ENCODE measurements at places on chromosomes 4 and X.

- no peak for DNase-seq
Observed at GRCh38 chr4:147846318-147847155, 114.6 kb downstream of the ARHGAP10 start.

- peak; percentile 54 for DNase-seq
Observed at GRCh38 chrX:16712548-16713155, at the start of gene CTPS2. TSS of gene CTPS2 (minus strand) at chrX:16712669. CDS start at chrX:16702902, 9,767 bp downstream.

GRCh38 chr4:122100508-122100907 is 51.6 kb upstream of the BLTP1 start:
- no peak for DNase-seq

DNA sequence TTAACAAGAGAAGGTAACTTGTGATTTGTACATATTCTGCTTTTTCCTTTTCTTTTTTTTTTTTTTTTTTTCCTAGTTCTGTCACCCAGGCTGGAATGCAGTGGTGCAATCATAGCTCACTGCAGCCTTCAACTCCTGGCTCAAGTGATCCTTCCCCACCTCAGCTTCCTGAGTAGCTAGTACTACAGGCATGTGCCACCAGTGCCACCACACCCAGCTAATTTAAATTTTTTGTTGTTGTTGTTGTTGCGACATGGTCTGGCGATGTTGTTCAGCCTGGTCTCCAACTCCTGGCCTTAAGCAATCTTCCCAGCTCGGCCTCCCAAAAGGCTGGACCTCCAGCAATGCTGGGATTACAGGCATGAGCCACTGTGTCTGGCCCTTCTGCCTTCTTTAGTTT is 1.5 kb upstream of the TACR3 start:
- DNase-seq, result no peak

DNA sequence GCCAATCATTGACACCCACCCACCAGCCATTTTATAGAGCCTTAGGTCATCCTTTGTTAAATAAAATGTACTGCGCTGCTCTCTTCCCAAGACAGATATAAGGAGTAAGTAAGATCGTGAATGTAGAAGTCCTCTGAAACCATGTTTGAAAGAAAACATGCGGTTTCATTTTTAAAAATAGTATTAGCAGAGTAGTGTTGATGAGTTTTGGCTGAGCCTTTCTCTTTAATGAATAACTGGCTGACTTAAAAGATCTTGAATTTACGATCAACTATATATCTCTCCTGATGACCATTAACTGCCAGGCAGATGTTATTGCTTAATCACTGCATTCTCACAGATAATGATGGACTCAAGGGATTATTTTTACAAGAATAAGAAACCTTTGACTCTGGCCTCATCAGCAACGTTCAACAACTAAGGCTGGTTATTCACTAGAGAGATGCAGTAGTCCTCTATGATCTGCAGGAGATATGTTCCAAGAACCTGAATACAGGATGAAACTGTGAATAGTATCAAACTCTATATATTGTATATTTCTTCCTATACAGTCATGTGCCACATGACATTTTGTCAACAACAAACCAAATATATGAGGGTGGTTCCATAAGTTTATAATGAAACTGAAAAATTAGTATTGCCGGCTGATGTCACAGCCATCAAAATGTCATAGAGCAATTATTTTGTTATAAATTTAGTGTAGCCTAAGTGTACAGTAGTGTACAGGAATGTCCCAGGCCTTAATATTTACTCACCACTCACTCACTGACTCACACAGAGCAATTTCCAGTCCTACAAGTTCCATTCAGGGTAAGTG is 80.8 kb downstream of the FAM13A start:
- peak; percentile 20 for DNase-seq

GRCh38 chrX:115573185-115573584 is 12.2 kb downstream of the PLS3 start:
- no peak for DNase-seq

- DNase-seq, result no peak
Observed at GRCh38 chr4:52038103-52038912, at the start of gene SGCB. TSS of gene SGCB (minus strand) at chr4:52038299. CDS start at chr4:52038259, 40 bp downstream.

- DNase-seq, result no peak
Observed at GRCh38 chr4:166229799-166230198, 356.8 kb downstream of the TLL1 start.

DNA sequence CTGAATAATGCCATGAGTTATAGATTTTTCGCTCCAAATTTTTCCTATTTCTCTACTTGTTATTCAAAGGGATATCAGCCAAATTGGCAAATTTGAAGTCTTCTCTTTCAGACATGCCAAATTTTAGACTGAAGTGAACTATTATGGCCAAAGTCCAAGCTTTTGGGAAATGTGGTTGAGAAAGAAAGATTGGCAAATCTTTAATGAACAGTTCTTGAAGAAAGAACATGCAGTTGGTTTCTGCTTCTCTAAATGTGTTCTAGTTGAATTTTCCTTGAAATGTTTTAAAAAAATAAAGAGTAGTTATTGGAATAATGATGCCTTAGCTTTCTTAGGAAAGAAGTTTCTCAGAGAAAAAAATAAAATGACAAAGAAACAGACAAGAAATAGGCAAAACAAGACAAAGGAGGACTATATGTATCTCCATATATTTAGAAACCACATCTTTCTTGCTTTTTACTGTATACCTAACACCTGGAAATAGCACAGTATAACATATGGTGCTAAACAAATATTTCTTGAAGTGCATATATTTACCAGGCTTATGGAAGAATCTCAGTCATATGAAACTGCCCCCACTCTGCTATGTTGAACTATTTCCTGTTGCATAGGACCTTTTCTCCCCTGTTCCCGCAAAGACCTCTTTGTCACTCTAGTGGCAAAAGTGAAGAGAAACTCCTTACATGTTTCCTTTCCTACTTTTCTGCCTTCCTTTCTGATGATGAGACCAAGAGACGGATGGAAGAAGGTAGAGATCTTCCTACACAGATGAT is 250.0 kb downstream of the ARHGAP24 start:
- no peak for DNase-seq

DNA sequence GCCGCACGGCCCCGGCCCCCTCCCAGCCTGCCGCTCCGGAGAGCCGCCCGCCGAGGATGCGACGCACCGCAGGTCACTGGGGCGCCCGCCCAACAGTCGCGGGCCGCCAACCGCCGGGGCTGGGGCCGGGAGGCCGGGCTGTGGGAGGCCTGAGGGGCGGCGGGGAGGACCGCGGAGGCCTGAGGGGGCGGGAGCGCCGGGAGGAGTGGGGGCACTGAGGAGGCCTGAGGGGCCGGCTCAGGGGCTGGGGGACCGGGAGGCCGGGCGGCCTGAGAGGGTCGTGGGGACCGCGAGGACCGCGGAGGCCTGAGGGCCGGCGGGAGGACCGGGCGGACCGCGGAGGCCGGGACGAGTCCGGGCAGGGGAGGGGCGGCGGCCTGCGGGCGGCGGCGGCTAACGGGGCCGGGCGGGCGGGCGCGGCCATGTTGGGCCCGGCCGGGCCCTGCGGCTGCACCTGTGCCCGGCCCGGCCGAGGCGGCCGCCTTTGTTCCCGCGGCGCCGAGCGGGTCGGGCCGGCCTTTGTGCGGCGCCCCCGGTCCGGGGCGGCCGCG is 353 bp downstream of the NSD2 start:
- DNase-seq, result no peak

DNA sequence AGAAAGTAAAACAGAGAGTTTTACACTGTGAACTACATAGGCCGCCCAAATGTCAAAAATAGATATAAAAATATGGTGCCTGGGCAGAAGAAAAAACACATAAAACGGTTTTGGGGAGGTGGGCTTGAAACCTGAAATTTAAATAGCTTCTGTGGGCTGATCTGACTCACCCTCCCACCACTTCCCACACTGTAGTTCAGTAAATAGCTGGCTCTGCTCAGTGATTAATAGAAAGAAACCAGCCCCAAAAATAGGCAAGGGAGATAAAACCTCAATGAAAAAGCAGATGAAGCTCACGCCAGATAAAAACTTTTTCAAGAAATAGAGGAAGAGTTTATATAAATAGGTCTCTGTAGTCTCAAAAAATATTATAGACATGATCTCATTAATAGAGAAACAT is 13.2 kb upstream of the COX7B2 start:
- no peak for DNase-seq

DNA sequence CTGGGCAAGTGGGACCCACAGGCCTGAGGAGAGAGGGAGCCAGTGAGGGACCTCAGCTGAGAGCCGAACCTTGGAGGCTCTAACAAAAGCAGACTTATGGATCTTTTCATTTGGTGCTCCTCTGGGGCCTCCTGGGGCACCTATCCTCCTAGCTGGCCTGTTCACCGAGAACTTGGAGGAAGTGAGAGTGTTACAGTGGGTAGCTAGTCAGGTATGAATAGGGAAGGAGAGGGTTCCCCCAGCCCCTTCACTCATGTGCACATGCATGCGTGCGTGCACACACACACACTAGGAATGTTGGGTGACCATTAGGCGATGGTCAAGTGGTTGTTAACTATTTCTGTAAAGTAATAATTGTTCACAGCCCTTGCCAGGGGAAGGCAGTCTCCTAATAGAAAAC is 18.6 kb upstream of the TMEM185A start:
- no peak for DNase-seq

DNA sequence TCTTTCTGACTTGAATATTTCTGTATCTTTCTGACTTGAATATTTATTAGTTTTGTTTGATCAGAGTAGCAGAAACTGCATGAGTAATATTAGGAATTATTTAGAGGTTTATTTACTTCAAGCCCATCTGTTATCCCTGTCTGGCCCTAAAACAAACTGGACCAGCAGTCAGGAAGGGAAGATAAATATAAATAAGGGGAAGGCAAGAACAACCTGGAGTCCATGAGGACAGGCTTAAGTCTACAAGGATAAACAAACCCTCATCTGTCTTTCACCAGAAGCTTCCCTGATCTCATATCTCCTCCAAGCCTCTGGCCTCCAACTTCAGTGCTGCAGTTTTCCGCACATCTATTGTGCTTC is 524.9 kb downstream of the CENPC start:
- no peak for DNase-seq

DNA sequence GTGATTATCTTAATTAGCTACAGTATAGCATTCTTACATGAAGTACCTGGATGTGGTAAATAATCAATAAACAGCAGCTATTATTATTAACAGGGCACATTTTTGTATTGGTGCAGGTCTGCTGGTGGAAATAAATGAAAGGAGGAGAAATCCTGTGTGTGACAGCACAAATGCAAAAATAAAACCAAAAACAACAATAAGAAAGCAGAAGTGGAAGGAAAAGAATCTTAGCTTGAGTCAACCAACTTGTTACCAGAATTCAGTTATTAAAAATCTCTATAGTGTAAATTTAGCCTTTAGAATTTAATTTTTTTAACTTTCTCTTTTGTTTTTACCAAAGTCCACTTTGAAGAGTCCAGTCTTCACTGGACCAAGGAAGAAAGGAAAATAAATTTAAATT is 63.1 kb upstream of the LSM6 start:
- no peak for DNase-seq

DNA sequence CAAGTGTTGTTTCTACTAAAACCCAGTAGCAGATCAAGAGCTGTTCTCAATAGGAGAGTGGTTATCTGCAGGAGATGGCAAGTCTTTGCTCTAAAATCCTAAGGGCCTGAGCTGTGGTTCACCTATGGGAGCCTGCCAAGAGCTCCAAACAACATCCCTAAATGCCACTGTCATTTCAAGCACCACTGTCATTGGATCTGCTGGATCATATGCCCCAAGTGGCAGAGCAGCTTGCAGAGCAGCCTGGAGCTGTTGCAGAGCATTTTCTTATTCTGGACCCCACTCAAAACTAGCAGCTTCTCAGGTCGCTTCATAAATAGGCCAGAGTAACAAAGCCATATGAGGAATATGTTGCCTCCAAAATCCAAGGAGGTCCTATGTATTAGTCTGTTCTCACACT is 59.6 kb downstream of the KANTR start:
- DNase-seq, result no peak

DNA sequence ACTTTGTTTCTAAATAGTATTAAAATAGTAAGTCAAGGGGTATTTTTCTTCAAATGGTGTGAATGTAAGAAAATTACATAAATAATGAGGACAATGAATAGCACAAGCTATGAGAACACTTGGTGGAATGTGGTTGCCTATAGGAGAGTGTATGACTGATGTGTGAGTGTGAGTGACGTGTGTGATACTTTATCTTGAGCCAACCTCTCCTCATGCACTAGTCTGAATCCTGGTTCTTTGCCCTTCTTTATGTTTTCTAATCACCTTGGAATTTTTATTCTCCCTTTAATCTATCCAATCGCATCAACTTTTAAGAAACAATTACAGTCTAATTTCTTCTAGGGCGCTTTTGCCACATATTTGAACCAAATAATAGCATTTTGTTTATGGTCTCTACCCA is 98.2 kb downstream of the YIPF7 start:
- DNase-seq, result no peak

- peak; percentile 54 for DNase-seq
Observed at GRCh38 chrX:8743126-8743732, 11.3 kb upstream of the ANOS1 start.

- no peak for DNase-seq
Observed at GRCh38 chr4:82561786-82562563, at the start of gene TMEM150C. TSS of gene TMEM150C (minus strand) at chr4:82561988. CDS start at chr4:82504657, 57,331 bp downstream.

- DNase-seq, result no peak
Observed at GRCh38 chr4:67568820-67569219, 10.3 kb downstream of the STAP1 start.

DNA sequence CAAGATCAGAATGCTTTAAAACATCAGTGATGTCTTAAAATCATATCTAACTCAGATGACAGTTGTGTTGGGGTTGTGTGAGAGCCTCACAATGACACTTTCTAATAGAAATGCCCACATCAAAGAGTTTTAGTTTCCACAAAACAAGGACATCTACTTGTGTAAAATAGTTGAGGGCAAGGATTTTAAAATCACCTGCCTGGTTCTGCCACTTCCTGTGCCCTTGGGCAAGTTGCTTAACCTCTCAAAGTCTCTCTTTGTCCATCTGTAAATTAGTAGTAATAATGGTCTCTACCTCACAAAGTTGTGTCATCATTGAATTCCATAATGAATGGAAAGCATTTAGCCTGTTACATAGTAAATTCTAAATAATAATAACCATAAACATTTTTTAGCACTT is 41.9 kb upstream of the RELL1 start:
- DNase-seq, result no peak

- no peak for DNase-seq
Observed at GRCh38 chr4:163673848-163674697, 179.6 kb downstream of the TMA16 start.

DNA sequence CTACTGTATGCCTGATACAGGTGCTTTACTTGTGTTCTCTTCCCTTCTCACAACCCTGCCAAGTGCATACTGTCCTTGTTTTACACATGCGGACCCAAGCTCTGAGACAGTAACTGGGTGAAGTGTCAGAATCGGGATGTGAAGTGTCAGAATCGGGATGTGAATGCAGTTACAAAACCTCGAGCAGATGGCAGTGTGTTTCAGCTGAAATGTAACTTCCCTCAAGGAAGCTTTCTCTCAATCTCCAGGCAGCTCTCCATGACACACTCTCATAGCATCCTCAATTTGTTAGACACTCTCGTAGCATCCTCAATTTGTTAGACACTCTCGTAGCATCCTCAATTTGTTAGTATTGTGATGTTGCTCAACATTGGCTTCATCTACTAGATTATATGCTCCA is 1.1 kb upstream of the HPSE start:
- DNase-seq, result no peak

- DNase-seq, result no peak
Observed at GRCh38 chrX:110396735-110397134, 38.1 kb downstream of the RTL9 start.
